ENCODE measurements at places on chromosomes 3 and 15.

- DNase-seq: no peak
These were observed 1065.1 kb downstream of the AGBL1 start for GRCh38 chr15:87144775-87145174.

DNA sequence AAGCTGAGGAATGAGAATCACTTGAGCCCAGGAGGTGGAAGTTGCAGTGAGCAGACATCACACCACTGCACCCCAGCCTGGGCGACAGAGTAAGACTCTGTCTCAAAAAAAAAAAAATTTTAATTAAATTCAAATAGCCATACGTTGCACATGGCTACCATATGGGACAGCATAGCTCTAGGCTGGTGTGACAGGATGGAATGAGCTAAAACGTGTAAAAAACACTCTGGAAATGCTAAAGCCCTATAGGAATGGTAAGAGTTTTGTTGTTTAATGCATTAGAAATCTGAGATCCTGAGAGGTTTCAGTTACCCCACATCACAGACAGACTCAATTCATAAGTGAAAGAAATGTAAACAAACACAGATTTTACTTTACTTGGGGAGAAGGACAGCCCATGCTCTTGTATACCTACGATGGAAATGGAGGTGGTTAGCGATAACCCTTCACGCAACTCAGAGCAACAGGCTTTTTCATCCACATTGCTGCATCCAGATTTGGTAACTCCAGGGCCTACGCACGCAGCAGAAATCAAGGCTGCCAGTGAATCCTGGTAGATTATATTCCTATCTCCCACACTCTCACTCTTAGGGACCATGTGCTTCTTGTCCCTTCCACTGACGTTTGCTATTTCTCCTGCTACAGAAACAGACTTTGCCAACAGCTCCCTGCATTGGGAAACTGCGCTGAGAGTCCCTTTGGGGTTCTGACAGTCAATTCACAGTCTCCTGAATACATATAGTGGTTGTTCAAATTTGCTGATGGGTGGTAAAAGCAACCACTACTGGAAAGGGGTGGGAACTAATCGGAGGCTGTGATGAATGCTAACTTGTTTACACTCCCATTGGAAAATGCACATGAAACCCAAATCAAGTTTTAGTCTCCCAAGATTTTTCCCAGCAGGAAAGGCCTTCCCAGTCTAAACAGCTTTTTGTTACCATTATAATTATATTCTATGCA, 3.1 kb downstream of the SH3BP5 start:
- DNase-seq: no peak

- DNase-seq: no peak
These were observed 13.9 kb downstream of the BTBD1 start for GRCh38 chr15:83053151-83053550.

DNA sequence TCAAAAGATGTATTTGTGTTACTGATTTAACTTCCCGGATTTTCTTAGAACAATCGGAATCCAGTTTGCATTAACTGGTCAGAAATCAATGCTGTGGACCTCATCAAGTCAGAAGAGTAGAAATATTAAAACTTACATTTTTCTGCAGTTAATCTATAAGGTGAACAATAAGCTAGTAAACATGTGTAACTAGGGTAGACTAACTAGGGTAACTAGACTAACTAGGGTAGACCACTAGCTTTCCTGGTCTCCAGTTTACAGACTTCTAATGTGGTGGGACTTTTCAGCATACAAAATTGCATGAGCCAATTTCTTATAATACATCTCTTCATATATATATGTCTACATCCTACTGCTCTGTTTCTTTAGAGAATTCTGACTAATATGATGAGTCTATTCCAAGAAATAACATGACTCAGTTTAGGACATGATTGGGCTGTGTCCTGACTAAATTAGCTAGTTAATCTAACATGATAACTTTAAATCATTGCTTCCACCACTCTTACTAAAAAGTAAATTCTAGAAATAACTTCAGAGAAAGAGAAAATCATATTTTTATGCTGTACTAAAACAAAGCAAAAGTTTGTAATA, 5.3 kb downstream of the PLSCR2 start:
- DNase-seq: no peak

DNA sequence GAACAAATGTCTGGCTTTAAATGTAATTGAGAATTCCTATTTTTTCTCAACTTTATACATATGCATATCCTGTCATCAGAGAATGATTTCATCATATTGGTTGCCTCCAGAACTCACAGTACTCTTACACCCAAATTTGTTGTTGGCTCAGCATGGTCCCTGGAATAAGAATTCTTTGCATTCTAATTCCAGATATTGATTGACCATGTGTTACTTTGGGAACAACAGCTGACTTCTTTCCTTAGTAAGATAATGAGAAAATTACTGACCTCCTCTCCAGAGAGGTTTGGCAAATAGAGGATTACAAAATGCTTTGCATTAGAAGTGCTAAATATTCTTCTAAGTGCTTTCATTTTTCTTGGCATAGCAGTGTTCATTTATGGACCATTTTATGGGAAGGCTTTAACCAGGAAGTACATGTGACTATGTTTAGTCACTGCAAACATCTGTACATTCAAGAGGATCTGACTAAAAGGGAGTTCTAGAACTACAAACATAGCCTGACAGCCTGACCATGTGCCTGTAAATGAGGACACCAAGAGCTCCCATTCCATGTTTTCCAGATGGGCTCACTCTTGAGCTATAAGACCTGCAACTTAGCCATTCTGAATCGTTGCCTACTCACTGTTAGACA, 391.6 kb upstream of the DPPA4 start:
- DNase-seq: no peak

GRCh38 chr15:31399544-31400171, 73.0 kb downstream of the KLF13 start:
- no peak for DNase-seq

GRCh38 chr3:39241561-39241960, 38.3 kb downstream of the CX3CR1 start:
- DNase-seq: no peak

DNA sequence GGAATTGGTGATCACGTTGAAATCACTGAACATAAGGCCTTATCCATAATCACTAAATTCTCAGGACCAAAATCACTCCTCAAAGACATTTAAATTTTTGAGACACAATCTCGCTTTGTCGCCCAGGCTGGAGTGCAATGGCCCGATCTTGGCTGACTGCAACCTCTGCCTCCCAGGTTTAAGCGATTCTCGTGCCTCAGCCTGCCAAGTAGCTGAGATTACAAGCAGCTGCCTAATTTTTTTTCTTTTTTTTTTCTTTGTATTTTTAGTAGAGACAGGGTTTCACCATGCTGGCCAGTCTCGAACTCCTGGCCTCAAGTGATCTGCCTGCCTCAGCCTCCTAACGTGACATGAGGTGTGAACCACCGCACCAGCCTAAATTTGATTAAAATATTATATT, 61.7 kb downstream of the PLOD2 start:
- DNase-seq: no peak

DNA sequence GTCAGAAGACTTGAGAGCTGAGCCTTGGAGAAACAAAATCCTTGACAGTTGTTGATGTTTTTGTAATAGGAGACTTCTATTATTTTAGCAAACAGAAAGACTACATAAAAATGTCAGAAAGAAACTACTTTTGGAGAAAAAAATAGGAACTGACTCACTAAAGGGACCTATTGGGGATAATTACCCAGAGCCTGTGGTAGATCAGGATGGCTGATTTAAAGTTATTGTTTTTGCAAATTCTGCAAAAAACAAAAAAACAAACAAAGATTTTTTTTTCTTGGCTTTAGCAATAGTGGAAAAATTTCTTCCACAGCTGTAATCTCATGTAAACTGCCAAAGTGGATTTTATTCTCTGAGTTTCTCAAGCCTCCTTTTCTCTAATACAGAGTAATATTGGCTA, 101.5 kb upstream of the SATB1 start:
- DNase-seq: no peak
